ENCODE measurements at places on chromosomes 2 and 18. TPM values are rescaled to one million over a fixed set of nuclear protein-coding genes. Genes with fewer than 3 reads are reported as not detected.

Gene LYG1
- not detected for total RNA-seq

Gene IL36A
- total RNA-seq = not detected

Gene FNDC4
- 15.2 TPM for total RNA-seq

Gene MSTN
- under 0.01 TPM for total RNA-seq

Gene THADA
- 12.9 TPM for total RNA-seq

Gene CHAC2
- total RNA-seq = 2.7 TPM

Gene B3GNT7
- total RNA-seq = 0.09 TPM

Gene SLC23A3
- 0.12 TPM for total RNA-seq

Gene DNAJB2
- 35.7 TPM for total RNA-seq

Gene DPP10
- total RNA-seq = not detected

Gene MEP1B
- not detected for total RNA-seq

Gene LIPG
- 5.6 TPM for total RNA-seq

Gene PRSS56
- total RNA-seq = not detected

Gene MROH2A
- total RNA-seq = not detected

Gene MAP2
- total RNA-seq = 14.4 TPM

Gene FAP
- 62.3 TPM for total RNA-seq

Gene CBLN2
- total RNA-seq = 0.12 TPM

Gene REG1B
- not detected for total RNA-seq

Gene SERPINB11
- total RNA-seq = not detected

Gene HOXD9
- 0.09 TPM for total RNA-seq

Gene SIX3
- not detected for total RNA-seq

Gene GPAT2
- 1.3 TPM for total RNA-seq

Gene IL36G
- not detected for total RNA-seq

Gene GALNT3
- not detected for total RNA-seq

Gene CHRNG
- not detected for total RNA-seq

Gene FN1
- 18,337 TPM for total RNA-seq

Gene TEX44
- not detected for total RNA-seq

Gene ANKRD30BL
- not detected for total RNA-seq

Gene SCN9A
- 3.0 TPM for total RNA-seq

Gene CDK5R2
- not detected for total RNA-seq

Gene SCYGR4
- total RNA-seq = not detected

Gene SAG
- not detected for total RNA-seq

Gene TCF4
- 32.9 TPM for total RNA-seq

Gene IL1RL1
- 11.6 TPM for total RNA-seq

Gene DBI
- total RNA-seq = 222 TPM

Gene TEKT4
- total RNA-seq = not detected

Gene BCL11A
- 1.3 TPM for total RNA-seq

Gene ACSL3
- 48.1 TPM for total RNA-seq

Gene PSME4
- 20.9 TPM for total RNA-seq

Gene CNDP1
- total RNA-seq = not detected

Gene COL3A1
- 8,532 TPM for total RNA-seq

Gene COBLL1
- 3.7 TPM for total RNA-seq

Gene APLF
- 4.3 TPM for total RNA-seq

Gene DSC3
- total RNA-seq = 2.8 TPM

Gene ATP9B
- 13.8 TPM for total RNA-seq

Gene SKA1
- 1.9 TPM for total RNA-seq

Gene LANCL1
- total RNA-seq = 18.4 TPM

Gene SP3
- 42.8 TPM for total RNA-seq

Gene PLEKHH2
- total RNA-seq = 3.8 TPM

Gene CHRND
- 0.26 TPM for total RNA-seq
